ENCODE measurements at places on chromosomes 5 and 9. TPM values are rescaled to one million over a fixed set of nuclear protein-coding genes. Genes with fewer than 3 reads are reported as not detected.

DNA sequence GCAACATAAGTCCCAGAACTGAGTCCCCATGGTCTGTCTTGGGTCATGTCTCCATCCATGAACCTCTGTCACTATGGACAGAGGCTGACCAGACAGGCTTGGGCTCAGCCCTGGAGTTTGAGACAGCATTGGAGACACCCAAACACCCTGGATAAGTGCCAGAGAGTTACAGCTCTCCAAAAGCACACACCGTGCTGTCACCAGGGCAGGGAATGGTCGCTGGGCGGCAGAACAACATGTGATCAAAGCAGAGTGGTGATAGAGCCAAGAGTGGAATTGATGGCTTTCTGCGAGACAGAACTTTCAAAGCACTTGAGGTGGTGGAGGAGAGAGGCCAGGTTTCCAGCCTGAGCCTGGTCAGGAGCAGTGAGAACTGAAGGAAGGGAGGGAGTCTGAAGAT is 50.1 kb downstream of the DRD1 start:
- DNase-seq: no peak

DNA sequence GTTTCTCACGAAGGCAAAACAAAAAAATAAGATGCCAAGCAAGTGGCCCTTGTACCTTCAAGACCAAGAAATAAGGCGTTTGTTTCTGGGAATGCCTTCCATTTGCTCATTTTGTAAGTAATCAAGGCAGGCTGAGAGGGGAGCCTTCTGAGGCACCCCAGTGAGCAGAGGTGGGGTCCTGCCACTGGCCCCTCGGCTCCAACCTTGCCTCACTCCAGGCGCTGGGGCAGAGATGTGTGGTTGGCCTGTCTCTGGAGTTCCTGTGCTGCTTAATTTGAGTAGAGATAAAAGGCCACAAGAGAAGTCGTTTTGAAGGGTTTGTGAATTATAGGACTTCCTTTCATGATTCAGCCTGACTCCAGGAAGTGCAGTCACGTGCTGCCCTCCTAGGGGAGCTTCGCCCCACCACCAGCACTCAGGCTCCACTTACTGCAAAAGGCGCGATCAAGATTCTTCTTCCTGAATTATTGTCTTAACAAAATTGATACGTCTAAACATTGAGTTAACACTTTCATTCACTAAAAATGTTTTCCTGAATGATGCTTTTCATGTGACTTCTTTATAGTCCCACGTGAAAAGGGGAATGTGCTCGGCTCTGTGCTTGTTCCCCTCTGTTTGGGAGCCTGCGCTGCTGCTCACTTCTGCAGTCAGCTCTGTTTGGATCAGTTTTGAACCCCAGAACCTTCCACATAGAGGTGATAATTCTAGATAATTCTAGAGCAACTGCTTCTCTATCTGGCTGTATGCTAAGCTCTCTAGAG is 13.7 kb downstream of the SYK start:
- no peak for DNase-seq

Gene LCN1
- not detected for polyA plus RNA-seq

- DNase-seq: no peak
Measured at GRCh38 chr5:3212869-3213268, 382.8 kb upstream of the IRX1 start.

GRCh38 chr5:113330533-113331208 is 104.1 kb downstream of the TSSK1B start:
- peak; percentile 45 for DNase-seq

- DNase-seq: peak; percentile 29
Measured at GRCh38 chr5:36777105-36777757, 99.3 kb upstream of the NIPBL start.

Gene TMC1
- 1.2 TPM for polyA plus RNA-seq

- no peak for DNase-seq
Measured at GRCh38 chr9:3179711-3180110, 335.8 kb upstream of the PUM3 start.

DNA sequence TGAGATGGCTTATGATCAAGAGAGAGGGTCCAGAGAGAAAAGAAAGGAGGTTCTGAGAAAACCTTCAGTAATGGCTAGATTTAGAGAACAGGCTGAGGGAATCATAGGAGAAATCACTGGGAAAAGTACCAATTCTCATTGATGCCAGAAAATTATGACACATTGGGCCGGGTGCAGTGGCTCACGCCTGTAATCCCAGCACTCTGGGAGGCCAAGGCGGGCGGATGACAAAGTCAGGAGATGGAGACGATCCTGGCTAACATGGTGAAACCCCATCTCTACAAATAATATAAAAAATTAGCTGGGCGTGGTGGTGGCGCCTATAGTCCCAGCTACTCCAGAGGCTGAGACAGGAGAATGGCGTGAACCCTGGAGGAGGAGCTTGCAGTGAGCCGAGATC is 29.5 kb upstream of the PLIN2 start:
- no peak for DNase-seq

DNA sequence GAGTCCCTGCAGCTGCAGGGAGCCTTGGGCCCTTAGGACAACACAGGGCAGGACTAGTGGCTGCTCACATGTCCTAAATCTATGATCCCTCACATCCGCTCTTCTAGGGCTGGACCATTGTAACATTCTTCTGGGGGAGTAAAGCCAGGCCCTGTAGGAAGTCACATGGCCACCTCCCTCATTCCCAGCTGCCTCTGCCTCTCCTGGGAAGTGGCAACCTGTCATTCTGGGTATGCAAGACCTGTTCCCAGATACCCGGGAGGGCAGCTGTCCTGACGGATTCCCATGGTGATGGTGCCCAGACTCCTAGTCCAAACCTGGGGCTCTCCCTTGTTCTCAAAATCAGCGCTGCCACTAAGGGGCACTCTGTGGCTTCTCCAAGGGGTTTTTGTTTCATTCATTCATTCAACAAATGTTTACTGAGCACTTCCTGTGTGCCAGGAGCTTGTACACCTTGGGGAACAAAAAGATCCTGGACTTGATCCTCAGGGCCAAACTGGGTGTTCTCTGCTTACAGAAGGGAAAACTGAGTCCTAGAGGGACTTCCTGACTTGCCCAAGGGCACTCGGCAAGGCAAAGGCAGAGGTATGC is 85.6 kb downstream of the PSD2 start:
- peak; percentile 33 for DNase-seq

Gene ATOX1
- polyA plus RNA-seq: 102 TPM
